Caco-2 (cell line): ENCODE measurements at places on chromosomes 4 and X.

DNA sequence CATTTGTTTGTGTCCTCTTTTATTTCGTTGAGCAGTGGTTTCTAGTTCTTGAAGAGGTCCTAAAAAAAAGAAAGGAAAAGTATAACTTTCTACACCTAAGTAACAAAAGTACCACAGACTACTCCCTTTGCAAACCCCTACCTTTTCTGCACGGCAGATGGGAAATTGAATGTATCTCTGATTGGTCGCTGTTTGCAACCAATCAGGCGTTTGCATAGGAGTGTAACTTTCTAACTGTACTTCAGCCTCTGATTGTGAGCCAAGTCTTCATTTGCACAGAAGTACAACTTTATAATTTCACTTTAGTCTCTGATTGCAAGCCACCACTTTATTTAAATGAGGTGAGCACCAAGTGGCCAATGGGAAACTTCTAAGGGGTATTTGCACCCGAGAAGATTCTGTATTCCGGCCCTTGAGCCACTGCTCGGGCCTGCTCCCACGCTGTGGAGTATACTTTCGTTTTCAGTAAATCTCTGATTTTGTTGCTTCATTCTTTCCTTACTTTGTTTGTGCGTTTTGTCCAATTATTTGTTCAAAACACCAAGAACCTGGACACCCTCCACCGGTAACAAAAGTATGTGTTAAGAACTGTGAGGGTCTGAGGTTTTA lies 40.3 kb upstream of the FHL1 start:
- DNase-seq: no peak

DNA sequence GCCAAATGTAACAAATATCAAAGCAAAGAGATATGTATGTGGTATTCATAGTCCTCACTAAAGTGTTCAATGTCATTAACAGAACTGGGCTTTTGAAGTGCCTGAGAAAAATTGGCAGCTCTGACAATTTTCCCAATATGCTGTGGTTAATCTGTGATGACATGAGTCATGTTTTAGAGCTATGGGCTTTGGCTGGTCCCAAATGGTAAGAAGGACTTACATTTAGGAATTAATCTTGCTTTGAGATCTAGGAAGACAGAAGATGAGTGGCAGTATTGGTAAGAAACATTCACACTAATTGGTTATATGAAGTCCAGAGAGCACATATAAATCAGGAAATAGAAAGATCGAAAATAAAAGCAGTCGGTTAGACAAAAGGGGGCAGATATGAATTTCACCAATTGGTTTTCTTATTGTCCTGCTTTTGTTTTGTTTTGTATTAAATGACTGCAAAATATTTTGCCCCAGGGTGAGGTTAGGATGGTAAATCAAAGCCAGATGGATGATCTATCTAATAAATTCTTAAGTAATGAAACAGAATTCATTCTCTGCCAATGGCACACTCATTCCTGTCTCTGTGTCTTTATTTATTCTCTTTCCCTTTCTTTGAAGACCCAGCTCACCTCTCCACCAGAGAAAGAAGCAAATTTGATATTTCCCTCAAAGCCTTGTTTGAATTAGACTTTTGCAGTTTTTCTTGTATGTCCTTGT lies 993.1 kb downstream of the RPA4 start:
- DNase-seq: no peak

- no peak for DNase-seq
These were observed 13.0 kb upstream of the SMIM20 start for GRCh38 chr4:25901030-25901430.

DNA sequence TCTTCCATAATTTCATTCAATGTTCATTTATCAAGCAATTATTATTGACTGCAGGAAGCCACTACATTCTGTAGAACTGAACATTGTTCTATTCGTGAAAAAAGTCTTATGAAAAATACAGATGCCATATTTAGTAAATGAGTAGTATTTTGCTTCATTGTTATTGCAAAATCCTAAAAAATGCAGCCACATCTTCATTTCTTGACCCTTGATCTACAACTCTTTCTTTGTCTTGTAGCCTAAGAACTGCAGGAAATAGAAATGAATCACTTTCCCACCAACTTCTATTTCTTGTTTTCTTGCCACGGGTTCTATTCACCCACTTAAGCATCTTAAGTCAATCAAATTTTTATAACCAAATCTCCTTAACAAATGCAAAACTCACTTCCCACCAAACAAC lies 63.3 kb downstream of the KCNIP4 start:
- DNase-seq: no peak

DNA sequence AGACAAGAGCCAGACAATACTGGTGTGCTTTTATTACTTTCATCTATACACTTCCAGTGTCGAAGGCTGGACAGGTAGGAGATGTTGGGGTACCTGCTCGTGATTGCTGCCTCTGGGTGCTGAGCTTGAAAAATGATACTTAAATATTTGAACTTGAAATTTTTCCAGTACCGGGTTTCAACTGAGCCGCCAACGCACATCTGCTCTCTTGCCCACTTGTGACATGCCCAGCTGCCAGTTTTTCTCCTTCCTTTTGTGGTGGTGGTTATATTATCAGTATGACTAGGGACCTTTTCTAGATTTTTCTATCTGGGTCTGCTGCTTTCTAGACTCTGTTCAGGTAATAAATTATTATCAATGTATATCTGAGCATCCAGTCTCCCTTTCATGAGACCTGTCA lies 3.4 kb downstream of the OGT start:
- DNase-seq: no peak

DNA sequence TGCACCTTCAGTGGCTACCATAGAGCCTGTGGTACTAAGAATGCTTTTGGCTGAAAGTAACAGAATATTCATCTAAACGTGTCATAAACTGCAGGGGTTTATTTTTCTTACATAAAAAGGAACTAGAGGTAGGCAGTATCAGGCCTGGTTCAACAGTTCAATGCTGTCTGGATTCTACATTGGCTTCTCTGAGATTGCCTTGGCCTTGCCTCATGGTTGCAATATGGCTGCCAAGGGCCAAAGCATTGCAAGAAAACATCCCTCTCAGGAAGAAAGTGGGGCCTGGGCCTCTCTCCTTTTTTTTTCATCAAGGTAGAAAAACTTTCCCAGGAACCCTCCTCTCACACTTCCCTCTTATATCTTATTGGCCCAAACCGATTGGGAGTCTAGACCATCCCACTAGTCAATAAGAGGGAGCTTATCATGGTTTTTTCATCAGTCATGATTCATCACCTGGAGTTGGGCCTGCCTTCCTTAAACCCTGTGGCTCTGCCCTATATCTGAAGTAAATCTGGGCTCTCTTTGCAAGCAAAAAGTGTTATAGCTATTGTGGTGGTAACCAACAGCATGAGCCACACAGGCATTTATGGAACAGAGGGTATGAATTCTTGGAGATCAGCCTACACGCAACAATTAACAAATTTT lies 1.8 kb upstream of the DOCK11 start:
- no peak for DNase-seq

DNA sequence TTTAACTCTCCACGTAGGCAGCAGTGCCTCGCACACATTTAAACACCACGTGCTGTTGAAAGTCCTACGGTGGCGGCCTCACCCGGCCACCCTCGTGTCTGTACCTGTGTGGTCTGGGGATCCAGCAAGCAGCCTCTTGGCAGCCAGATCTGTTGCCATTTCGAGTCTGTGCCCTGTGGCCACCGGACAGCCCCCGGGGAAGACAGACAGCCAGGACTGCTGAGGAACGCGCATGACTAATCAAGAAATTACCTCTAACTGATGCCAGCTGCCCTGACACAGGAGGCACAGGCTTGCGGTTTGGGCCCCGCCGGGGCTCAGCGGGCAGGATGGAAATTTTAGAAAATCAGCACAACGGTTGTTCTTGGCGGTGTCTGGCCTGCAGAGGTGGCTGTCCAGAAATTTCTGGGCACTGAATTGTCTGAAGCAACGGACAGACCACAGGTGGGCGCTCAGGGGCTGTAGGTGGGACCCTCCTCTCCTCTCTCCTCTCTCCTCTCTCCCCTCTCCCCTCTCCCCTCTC lies 15.6 kb upstream of the ASMTL start:
- no peak for DNase-seq

GRCh38 chrX:87664381-87664780 lies 146.8 kb downstream of the KLHL4 start:
- no peak for DNase-seq

DNA sequence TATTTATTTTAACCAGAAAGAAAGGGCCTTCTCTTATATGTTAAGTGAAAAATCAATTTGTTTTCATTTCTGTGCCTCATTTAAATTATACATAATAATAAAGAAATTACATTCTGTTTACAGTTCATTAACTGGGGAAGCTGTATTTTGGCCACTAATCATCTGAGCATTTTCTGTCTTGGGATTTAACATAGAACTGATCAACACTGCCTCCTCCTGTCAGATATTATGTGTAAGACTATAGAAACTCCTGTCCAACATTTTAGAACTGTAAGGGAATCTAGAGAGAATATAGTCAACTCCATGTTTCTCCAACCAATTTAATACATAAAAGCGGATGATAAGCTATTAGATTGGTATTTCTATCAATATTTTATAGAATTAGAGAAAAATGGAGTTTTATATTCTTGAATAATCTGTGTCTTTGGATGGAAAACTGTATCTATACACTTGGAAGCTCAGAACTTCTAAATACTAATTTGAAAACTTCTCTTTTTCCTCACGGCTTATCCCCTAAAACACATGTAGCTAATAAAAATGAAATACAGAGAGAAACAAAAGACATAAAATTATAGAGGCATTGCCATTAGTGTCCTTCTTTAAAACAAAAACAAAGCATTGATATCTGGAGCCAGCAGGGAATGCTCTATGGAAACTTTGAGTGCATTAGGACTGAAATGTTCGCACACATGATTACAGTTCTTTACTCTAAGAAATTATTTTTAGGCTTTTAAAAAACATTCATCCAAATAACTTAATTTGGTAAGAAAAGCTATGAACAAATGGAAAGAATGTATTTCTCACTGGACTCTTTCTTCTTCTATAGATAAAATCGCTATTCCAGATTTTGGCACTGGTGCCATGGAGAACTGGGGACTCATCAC lies 33.1 kb downstream of the ENPEP start:
- DNase-seq: no peak

GRCh38 chr4:61385256-61385655 lies 185.1 kb downstream of the ADGRL3 start:
- DNase-seq: no peak

DNA sequence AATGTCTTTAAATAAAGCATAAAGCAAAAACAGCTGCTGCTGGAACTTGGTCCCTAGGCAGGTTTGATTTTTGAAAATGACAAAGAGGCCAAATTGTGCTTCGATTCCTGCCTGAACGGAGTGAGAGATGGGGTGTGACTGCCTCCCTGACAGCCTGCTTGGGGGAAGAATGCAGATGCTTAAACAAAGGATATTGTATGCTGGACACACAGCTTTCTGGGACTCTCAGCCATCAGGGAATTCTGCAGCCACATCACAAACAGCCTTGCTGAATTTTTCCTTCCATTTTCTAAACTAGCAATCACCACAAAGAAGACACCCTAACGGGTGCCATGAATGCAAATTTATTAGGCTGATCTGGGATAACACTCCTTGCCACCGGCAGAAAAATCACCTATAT lies 83.9 kb upstream of the CPEB2 start:
- DNase-seq: no peak

DNA sequence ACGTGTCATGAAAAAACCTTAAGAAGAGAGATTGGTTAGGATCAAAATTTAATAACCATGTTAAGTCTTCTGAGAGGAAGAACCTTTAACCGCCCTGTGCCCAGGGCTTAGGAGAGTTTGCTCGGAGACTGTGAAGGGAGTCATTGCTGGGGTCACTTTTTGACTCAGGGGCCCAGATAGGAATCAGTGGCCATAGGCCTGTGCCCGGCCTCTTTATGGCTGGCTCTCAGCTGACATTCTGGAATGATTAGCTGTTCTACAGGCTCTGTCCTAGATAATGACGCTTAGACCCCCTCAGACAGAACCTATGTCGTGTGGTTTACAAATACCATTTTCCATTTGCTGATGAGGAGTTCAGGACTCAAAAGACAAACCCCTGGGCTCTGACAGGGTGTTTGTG lies 174.1 kb downstream of the DCLK2 start:
- DNase-seq: no peak

GRCh38 chr4:24750106-24750505 lies 45.3 kb upstream of the SOD3 start:
- DNase-seq: no peak

DNA sequence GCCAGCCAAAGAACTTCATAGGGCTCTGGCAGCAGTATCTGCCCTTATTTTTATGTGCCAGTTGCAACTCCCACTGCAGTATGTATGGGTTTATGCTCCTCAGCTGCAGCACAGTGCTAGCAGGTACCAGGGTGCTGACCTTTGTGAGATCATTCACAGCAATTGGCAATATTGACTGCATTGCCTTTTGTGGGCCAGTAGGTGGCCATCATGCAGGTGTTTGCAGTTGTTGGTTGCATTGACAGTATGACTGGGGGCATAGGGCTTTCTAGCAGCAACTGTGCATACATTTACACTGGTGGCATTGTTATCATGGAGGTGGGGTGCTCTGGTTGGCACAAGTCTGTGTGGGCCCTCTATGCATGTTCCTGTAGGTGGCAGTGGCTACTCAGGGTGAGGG lies 42.5 kb downstream of the FAAH2 start:
- DNase-seq: no peak

- no peak for DNase-seq
These were observed 46.8 kb upstream of the PITX2 start for GRCh38 chr4:110669663-110670062.

- no peak for DNase-seq
These were observed 352.3 kb downstream of the PDGFC start for GRCh38 chr4:156619154-156619934.

- no peak for DNase-seq
These were observed 29.3 kb upstream of the CBR4 start for GRCh38 chr4:169039251-169039954.
